Ammon's horn (tissue), 1 donor: ENCODE measurements at places on chromosomes 7 and 10.

GRCh38 chr10:126499744-126500143 lies 111.5 kb upstream of the ADAM12 start:
- DNase-seq = no peak

GRCh38 chr7:128174386-128174785 lies 66.7 kb upstream of the LEP start:
- DNase-seq = peak; percentile 20

GRCh38 chr10:110425684-110426293 lies 71.9 kb upstream of the DUSP5 start:
- DNase-seq = no peak

GRCh38 chr7:67738958-67739357 lies 742.3 kb downstream of the TYW1 start:
- peak; percentile 69 for DNase-seq

GRCh38 chr7:84841809-84842208 lies 345.0 kb downstream of the SEMA3D start:
- no peak for DNase-seq

DNA sequence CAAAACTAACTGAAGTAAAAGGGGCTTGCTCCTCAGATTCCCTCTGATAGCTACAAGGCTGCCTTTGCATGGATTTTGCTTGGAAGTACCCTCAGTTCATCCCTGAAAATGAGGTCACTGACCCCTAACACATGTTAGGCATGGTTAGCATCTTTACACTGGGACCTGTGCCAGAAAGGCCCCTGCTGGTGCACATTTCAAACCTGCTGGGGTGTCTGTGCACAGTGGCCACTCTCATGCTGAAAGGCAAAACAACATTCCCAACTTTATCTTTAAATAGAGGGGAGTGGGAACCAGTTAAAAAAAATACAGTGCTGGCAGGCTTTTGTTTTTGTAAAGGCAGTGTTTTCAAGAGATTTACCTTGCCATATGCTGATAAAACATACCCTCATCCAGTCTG lies 99.1 kb downstream of the ANK3 start:
- no peak for DNase-seq

- peak; percentile 11 for DNase-seq
Measured at GRCh38 chr7:115851291-115851690, 179.3 kb downstream of the TFEC start.

GRCh38 chr10:29668628-29669027 lies 33.9 kb upstream of the SVIL start:
- DNase-seq = no peak

- no peak for DNase-seq
Measured at GRCh38 chr7:110944966-110945644, 145.8 kb upstream of the LRRN3 start.

DNA sequence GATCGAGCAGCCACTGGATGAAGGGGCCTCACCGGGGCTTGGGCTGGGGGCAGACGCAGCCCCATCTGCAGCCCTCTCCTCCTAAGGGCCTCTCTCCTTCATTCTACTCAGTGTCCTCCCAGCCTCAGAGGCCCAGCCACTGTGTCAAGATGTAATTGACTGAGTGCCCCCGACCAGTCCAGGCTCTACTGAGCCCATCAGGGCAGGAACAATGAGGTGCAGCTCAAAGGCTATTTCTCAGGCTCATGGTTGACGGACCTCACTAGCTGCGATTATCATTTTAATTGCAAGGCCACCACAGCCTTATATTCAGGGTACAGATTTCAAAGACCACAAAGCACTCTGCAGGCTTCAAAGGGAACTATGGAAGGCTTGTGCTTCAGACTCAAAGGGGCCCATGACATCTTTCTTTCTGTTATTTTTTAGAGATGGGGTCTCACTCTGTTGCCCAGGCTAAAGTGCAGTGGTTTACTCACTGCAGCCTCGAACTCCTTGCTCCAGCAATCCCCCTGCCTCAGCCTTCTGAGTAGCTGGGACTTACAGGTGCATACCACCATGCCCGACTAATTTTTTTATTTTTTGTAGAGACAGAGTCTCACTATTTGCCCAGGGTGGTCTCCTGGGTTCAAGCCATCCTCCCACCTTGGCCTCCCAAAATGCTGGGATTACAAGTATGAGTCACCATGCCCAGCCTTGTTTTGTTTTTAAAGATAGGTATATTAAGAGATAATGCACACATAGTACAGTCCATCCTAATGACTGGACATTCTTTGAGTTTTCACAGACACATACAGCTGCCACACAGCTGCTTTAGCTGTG lies 23.7 kb downstream of the SLC29A3 start:
- DNase-seq = no peak

DNA sequence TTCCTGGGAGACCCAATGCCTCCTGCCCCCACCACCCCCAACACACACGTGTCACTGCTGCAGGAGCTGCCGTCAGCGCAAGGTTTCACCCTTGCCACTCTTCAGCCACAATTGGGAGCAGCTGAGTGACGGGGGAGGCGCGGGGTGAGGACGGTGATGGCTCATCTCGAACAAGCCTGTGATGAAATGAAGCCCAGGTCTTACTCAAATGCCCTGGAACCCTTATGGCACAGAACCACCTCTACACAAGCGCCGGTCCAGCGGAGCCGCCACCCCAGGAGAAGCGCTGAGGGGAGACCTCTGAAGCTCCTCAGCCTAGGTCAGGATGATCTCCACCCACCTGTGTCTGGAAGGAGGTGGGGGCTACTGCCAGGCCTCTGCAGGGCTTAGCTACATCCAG lies 25.7 kb downstream of the PDIA4 start:
- DNase-seq = no peak

DNA sequence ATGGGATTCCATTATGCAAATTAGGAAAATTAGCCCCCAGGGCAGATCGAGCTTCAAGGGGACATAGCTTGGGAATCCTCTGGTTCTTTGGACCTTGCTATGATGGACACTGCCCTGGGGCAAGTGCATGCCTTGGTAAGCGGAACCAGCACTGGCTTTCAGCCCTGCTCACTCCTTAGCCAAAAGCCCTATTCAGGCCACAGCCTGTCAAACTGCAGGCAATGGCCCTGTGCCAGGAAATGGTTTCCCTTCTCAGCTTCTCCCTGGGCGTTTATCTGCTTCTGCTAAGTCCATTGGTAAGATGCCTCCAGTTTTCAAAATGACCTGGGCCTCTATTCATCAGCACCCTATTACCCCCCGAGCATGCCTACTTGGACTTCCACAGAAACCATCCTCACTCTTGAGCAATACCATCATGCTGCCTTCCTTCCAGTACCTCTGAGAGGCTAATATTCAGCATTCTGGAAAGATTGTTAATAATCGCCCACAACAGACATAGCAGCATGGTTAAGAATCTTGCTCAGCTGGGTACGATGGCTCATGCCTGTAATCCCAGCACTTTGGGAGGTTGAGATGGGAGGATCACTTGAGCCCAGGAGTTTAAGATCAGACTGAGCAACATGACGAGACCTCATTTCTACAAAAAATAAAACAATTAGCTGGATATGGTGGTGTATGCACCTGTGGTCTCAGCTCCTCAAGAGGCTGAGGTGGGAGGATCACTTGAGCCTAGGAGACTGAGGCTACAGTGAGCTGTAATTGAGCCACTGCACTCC lies 918.6 kb upstream of the AUTS2 start:
- DNase-seq = peak; percentile 15

DNA sequence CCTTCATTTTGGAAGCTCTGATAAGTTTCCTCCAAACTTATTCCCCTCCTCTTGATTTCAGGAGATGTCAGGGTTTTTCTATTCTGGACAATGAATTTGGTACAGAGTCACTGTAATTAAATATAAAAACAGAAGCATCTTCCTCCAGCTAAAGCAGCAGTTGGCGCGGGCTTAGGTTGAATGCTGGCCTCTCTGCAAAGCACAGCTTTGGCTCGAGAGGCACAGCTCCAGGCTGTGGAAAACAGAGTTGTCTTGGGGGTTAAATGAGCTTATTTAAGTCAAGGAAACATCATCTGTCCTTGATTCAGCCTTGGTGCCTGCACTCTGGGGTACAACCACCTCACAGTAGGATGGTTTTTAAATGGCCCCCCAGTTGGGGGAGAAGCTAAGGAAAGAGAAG lies 35.0 kb upstream of the PDCD4 start:
- no peak for DNase-seq

GRCh38 chr7:1620835-1621234 lies 49.2 kb upstream of the ELFN1 start:
- no peak for DNase-seq

- DNase-seq = no peak
Measured at GRCh38 chr7:75739796-75740672, 1.3 kb upstream of the HIP1 start.

GRCh38 chr7:107387573-107388219 lies 82.2 kb upstream of the GPR22 start:
- no peak for DNase-seq

DNA sequence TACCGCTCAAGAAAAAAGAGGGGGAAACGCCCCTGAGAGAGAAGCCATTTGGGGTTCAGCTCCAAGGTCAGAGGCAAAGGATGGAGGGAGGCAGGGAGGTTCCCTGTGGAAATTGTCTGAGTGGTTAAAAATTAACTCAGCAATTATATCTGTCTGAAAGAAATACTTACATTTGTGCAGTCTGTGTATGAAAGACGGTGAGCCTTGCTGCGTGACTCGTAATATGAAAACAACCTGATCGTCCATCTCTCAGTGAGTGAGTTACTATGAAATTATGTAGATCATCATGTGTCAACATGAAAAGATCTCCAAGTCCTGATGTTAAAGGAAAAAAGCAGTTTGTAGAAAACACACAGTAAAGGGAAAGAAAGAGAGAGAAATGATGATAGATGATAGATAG lies 67.2 kb upstream of the FAM204A start:
- DNase-seq = no peak

GRCh38 chr7:138876326-138876725 lies 78.3 kb upstream of the ATP6V0A4 start:
- DNase-seq = no peak

- DNase-seq = no peak
Measured at GRCh38 chr10:98825741-98826140, 379.0 kb upstream of the HPS1 start.

DNA sequence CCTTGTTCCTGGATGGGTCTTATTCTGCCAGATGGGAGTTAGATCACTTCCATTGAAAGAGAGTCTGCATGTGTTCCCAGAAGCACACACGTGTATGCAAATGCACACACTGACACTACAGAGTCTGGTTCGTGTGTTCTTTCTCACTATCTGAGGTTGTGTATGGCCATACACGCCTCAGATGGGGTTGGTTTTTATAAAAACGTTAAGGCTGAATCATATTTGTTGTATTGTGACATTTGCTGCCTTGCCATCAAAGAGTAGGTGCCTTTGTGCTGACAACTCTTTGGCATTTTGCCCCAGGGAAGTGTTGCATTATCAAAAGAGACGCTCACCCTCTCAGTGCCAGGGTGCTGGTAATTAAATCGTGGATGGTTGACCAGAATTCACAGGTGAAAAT lies 37.7 kb upstream of the HDAC9 start:
- DNase-seq = no peak

DNA sequence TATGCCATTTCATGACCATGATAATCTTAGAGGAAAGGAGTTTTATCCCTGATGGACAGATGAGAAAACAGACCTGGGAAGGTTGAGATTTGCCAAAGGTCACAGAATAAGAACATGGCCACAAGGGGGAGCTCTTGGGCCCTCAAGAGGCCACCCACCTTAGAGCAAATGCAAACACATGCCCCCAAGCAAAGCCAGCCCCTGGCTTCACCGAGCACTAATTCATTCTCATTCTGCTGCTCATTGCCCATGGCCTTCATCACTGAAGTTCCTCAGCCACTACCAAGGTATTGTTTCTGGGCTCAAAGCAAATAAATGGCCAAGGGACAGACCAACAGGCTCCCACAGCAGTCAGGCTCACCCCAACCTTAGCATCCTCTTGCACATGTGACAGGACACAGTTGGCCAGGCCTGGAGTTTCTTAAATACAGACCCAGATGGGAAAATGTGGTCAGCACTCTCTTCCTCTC lies 44.2 kb downstream of the PDLIM1 start:
- DNase-seq = peak; percentile 61

- DNase-seq = no peak
Measured at GRCh38 chr7:79300573-79300972, 152.9 kb downstream of the MAGI2 start.

DNA sequence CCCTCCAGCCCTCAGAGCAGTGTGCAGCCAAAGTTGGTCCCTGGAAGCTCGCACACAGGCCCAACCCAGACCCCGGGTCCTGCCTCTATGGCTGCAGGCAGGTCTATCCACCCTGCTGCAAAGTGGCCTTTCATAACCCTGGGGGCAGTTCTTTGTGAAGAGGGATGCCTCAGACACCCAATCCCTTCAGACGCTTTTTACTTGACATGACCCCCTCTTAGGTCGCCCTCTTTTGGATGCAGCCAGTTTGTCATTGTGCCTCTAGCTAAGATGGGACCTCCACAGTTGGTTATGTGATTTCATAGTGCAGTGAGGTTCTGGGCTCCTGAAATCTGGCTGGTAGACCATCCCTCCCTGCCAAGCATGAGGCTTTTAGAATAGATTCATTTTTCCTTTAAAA lies 27.3 kb downstream of the SMKR1 start:
- no peak for DNase-seq

DNA sequence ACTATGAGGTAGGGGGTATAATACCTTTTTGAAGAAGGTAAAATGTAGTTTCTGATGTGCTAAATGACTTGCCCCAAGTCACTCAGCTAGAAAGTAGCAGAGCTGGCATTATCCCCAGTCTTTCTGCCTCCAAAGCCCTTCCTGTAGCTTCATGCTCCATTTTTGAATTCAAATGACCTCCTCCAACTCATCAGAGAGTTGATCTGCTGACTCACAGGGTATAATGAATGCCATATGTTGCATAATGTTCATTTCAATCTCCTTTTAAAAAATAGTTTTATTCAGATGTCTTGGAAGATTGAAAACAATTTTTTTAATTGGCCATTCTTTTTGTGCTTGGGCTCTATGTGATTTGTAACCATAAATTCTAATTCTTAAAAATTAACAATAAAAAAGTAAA lies 272.8 kb upstream of the IMMP2L start:
- no peak for DNase-seq

DNA sequence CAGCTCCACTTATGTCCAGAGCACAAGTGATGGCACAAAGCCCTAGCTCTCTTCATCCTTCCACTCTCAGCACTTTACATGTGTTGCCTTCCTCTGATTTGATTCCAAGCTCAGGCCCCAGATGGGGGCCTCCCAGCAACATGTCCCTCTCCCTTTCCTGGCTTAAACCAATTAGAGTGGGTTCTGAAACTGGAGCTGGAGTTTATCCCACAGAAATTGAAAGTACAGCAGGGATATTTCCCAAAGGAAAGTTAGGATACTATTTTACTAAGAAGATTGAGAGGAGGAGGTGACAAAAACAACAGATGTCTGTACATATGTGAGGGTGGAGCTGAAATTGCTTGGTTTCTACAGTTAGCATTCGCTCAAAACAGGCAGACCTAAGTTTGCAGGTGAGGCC lies 724.6 kb downstream of the AUTS2 start:
- DNase-seq = peak; percentile 15

- DNase-seq = peak; percentile 82
Measured at GRCh38 chr7:2729893-2730716, 42.1 kb downstream of the AMZ1 start.
